SJCRH30 (cell line): ENCODE measurements at places on chromosomes 12 and 14. TPM values are rescaled to one million over a fixed set of nuclear protein-coding genes. Genes with fewer than 3 reads are reported as not detected.

Gene ANAPC5
- 107 and 115 TPM in 2 replicates for total RNA-seq

Gene GZMB
- not detected in 2 replicates for total RNA-seq

- DNase-seq, result no peak
These were observed 180.1 kb upstream of the CCDC196 start for GRCh38 chr14:66306101-66306500.

DNA sequence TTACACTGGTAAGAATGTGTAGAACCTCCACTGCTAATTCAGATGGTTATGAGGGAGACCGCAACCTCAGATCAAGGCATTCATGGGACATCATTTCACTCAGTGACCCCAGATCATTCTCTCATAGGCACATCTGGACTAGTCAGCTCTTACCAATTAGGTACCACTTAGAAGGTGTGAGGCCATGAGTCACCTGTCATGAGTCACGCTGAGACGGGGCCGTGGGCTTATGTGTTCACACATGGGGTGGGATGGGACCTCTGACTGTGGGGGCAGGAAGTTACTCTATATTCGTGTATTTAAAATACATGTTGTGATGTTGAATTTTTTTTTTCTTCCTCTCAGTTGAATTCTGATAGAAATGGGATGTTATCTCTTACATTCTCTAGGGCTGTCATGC, 55.9 kb downstream of the CCDC92 start:
- DNase-seq, result no peak

- DNase-seq, result no peak
These were observed 7.2 kb upstream of the LMO3 start for GRCh38 chr12:16613199-16613598.

DNA sequence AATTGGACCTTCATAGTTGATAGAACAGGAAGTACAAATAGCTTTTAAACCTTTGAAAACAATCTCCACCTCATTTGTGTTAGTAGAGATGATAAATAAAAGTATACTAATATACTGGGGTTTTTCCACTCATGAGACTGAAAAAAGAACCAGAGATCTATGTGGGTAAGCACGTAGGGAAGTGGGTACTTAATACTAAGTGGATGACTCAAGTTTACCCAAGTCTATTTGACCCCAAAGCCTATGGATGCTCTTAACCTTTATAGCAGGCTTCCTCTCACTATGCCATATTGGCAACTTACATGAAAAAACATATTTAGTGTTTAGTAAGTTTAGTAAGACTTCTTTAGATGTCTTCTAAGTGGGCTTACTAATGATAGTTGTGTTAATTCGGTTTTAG, 49.2 kb upstream of the CHPT1 start:
- DNase-seq, result no peak

GRCh38 chr14:102903889-102904512, 18.5 kb upstream of the AMN start:
- no peak for DNase-seq

- no peak for DNase-seq
These were observed 107.8 kb downstream of the VCPKMT start for GRCh38 chr14:50008562-50008961.

DNA sequence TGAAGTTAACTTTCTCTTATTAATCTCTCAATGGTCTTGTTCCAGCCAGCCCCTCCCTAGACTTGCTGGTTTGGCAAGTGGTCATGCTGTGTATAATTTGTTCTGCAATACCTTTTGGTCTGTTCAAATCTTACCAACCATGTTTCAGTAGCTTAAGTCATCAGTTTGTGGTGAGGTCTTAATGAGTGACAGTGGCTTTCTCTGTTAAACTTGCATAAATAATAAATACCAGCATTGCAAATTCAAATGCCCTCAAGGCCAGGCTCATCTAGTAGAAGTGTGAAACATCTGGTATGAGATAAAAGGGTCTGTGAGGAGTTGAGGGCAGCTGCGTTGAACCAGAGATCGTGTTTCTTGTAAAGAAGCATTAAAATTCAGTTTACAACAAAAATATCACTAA, 319.5 kb downstream of the TMEM117 start:
- peak; percentile 62 for DNase-seq

DNA sequence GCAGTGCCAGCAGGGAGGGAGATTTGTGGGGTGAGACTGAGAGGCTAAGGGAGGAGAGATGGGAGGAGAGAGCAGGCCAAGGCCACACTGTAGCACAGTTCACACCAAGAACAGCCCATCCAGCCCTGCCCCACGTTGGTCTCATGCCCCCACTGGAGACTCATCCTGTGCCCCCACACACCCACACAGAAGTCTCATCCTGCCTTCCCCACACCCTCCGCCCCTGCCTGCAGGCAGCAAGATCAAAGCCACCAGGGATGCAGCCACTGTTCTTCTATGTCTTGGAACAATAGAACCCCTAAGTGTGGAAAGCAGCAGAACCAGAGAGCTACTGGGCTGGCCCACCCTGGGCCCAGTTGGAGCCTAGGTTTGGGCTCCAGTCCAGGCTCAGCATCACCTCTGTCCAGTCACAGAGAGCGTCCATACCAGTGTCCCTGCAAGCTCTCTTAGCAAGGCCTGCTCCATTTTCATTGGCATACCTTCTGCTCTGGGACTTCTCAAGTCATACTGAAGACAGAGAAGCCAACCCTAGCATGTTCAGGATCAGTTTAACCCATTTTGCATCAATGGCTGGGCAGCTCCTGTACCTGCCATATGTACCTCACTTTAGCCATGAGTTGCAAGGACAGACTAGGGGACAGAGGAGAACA, 31.7 kb upstream of the HDAC7 start:
- no peak for DNase-seq

DNA sequence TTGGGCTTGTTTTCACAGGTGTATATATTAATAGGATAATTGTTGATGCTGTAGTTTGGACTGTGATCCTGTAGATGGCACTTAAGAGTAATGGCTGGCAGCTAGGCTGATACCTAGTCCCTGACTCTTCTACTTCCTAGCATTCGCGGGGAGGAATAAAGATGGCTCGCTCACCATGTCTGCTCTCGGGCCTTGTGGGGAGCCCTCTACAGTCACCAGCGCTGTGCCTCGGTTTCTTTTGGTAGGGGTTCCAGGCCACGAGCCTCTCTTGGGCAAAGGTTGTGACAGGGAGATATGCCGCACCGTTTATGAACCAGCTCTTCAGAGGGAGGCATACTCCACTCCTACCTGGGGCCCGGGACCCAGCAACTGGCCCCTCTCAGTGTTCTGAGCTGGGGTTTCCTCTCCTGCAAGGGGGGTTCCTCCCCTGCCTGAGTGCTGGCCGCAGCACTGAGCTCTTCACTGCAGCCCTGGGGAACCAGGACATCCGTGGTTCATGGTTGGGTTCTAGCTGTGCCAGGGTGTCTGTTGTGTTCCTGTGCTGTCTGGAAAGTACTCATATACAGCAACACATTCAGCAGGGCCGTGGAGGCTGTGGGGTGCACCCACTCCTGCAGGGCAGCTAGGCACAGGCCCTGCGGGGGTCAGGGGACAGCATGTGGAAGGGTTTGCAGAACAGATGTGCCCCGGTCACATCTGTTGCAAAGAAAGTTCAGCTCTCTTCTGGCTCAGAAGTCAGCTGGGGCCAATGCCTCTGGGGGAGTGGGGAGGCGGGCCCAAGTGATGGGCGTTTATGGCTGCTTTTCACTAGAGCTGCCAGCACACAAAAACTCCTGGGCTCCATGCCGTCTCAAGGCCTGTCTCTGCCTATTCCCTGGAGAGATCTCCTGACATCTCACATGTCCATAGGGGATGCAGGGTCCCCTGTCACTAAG, 147.9 kb downstream of the PPFIA2 start:
- no peak for DNase-seq
